ENCODE measurements at places on chromosomes 13 and 19.
A peak's percentile ranks its signal among the peaks of the same experiment; 100 is the strongest.

GRCh38 chr13:102561933-102562332, 34.9 kb upstream of the TPP2 start:
- DNase-seq, result no peak

DNA sequence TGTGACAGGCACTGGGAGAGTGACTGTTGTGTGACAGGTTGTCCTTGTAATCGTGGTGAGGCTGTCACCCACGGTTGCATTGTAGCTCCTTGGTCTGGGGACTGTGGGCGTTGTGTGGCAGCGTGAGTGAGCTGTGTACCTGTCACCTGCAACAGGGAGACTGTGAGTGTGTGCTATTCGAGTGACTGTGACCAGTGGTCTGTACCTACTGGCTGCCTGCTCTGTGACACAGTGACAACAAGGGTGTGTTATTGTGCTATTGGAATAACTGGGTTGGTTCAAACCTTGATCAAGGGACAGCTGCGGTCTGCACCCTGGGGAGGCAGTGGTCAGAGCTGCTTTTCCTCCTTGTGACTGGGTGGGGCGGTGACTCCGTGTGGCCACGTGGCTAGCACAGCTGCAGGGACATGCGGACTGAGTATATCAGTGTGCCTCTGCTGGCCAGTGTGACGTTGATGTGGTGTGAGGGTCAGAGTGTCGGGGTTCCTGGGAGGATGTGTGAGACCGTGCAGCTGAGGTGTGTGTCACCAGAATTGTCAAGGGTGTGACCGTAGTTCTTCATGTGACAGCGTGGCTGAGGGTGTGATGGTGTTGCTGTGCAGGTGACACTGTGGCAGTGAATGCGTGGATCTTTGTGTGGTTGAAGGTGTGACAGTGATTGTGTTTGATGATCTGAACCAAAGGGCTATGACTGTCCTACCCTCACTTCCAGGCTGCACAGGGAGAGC, 10.1 kb upstream of the NFIX start:
- DNase-seq, result no peak

DNA sequence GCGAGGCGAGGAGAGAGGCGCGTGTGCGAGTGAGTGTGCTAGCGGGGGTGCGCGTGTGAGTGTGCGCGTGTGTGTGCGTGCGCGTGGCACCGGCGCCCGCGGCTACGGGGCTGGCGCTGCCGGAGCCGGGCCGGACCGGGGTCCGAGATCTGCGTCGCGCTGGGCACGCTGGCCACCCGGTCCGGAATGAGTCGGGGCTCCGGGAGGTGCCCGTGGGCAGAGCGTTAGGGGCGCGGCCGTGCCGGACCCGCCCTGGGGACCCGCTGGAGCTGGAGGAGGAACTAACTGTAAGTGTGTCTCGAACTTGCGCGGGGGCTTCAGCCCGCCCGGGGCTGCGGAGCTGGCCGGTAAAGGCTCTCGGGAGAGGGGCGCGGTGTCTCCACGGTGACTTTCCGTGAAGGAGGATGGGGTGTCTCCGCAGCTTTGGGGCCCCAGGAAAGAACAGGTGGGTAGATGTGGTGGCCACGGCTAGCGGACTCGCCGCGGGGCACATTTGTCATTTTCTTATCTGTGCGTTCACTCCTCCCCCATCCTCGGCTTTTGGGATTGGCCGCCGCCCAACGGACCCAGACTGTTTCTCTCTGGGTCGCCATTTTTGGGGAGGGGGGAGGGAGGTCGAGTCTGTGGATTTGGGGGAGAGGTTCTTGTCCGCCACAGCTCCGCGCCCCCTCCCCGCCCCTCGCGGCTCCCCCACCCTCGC, 10.1 kb upstream of the SOX1 start:
- DNase-seq, result no peak

GRCh38 chr13:32010136-32010535, 21.4 kb upstream of the FRY start:
- DNase-seq, result no peak

- DNase-seq, result peak; percentile 44
Observed at GRCh38 chr13:77062097-77062496, 35.1 kb upstream of the FBXL3 start.

All from kidney capillary endothelial cell (primary cell).